ENCODE measurements at places on chromosomes 3 and 15. TPM values are rescaled to one million over a fixed set of nuclear protein-coding genes. Genes with fewer than 3 reads are reported as not detected.
A peak's percentile ranks its signal among the peaks of the same experiment; 100 is the strongest.

GRCh38 chr15:85462029-85462428 is 81.6 kb downstream of the AKAP13 start:
- no peaks in the 10 kb centered on the region for H3K36me3 ChIP-seq
- H3K4me3 ChIP-seq, result no peak overlapping the region
- no peak overlapping the region for H3K27ac ChIP-seq

GRCh38 chr3:18234717-18235335 is 190.3 kb downstream of the SATB1 start:
- no peak overlapping the region for H3K27ac ChIP-seq
- H3K36me3 ChIP-seq, result no peaks in the 10 kb centered on the region

DNA sequence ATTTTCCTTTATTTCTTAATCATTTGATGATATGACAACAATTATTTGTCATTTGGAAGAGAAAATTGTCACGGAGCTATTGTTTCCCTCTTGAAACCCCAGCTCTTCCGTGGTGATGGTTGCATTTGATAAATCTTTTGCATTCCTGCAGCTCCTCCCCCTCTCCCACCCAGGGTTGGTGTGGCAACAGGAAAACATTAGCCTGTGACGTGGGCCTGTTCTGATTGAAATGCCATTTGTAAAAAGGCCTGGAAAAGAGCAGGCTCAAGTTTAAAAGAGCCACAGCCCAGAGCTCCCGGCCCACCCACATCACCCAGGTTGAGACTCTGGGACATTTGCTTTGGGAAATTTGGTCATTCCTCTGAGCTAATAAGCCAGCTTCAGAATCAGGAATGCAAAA is 282.5 kb downstream of the RPLP1 start:
- no peaks in the 10 kb centered on the region for H3K27me3 ChIP-seq
- peak overlapping the region; percentile 58 for H3K27ac ChIP-seq
- no peak for DNase-seq
- peaks cover 6% of the 10 kb centered on the region for H3K4me1 ChIP-seq

Gene RIOX2
- total RNA-seq, result 40.6 TPM

Gene CHST13
- not detected for total RNA-seq

Gene SH2D7
- not detected for total RNA-seq

Measured in suprapubic skin (tissue), 4 donors.